Suprapubic skin (tissue), 4 donors: ENCODE measurements at places on chromosomes 4 and X. TPM values are rescaled to one million over a fixed set of nuclear protein-coding genes. Genes with fewer than 3 reads are reported as not detected.

GRCh38 chr4:48968814-48969213 is 17.3 kb upstream of the CWH43 start:
- no peak for DNase-seq
- H3K27ac ChIP-seq, result peak overlapping the region; percentile 58
- H3K4me1 ChIP-seq, result peaks cover 16% of the 10 kb centered on the region
- no peak overlapping the region for H3K4me3 ChIP-seq

DNA sequence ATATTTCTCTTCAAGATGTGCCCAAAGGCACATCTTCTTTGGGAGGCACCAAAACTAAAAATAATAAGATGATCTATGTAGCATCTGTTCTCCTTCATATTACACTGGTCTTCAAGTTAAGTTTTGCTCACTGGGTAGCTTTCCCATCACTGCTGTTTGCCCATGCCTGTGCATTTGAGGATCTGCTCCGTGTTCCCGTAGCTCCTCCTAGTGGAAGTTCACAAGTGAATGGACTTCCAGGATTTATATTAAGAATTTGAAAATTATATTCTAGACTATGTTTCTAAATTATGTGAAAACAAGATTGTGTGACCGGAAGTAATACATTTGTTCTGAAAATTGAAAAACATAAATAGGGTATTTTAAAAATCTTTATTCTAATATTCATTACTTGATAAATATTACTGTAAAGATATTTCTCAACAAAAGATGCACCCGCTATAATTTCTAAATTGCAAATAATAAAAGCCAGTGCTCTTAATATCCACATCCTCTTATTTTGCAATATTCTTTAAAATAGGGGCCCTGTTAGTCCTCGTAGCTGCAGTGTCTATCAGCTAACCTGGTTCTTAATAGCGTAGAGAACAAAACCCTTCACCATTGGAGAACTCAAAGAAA is 147.7 kb downstream of the RBM46 start:
- no peak for DNase-seq
- H3K4me1 ChIP-seq, result no peaks in the 10 kb centered on the region
- H3K4me3 ChIP-seq, result no peak overlapping the region
- no peaks in the 10 kb centered on the region for H3K36me3 ChIP-seq
- no peak overlapping the region for H3K27ac ChIP-seq
- H3K27me3 ChIP-seq, result no peaks in the 10 kb centered on the region

DNA sequence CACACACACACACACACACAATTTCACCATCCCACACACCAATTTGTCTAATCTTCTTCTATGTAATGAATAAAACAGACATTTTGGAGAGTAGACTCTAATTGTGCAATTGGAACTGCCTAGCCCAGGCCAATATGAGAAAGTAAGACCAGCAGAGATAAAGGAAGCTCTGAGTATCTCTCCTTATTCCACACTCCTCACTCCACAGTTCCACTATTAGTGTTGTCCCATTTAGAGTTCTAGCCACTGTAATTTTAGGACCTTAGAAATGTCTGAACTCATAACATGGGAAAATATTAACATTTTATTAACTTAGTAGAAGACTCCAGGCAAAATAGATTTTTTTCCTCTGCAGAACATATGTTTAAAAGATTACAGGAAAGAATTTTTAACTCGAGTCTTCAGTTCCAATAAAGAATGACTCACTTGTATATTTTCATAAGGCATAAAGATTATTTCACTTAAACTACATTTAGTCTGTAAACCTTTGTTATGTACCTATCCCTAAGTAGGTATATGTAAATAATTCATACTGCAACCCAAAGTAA is 297.6 kb upstream of the INTU start:
- DNase-seq, result no peak
- H3K4me1 ChIP-seq, result no peaks in the 10 kb centered on the region

DNA sequence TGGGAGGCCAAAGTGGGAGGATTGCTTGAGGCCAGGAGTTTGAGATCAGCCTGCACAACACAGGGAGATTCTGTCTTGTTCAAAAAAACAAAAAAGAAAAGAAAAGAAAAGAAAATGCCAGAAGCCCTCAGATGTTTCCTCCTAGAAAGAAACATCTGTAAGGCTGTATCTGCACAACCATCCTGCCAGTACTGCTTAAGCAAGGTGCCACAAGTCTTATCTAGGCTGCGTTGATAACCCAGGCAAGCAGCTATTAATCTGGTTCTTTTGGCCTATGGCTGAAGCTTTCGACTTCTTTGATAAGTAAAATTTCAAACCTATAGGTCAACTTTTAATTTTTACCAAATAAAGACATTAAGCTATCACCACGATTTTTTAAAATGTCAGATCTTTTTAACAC is 3.1 kb downstream of the COX18 start:
- H3K27me3 ChIP-seq, result no peaks in the 10 kb centered on the region
- H3K36me3 ChIP-seq, result peaks cover 21% of the 10 kb centered on the region
- no peak for DNase-seq
- H3K27ac ChIP-seq, result no peak overlapping the region

DNA sequence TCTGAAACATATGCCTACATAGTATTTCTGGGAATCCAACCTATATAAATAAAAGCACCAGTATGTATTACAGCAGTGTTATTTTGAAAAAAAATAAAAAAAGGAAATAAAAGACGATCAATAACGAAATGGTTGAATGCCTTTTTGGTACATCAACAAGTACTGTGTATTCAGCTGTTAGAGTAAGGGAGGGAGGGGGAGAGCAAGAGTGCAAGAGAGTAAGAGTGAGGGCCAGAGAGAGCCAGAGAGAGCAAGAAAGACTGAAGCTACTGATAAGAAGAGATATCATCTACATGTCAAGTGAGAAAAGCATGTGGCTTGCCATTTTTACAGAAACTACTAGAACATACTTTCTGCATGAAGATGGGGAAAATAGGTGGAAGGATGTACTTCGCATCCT is 1.8 kb downstream of the SPIN4 start:
- no peak overlapping the region for H3K27ac ChIP-seq
- no peak for DNase-seq
- H3K36me3 ChIP-seq, result no peaks in the 10 kb centered on the region
- peaks cover 4% of the 10 kb centered on the region for H3K4me1 ChIP-seq
- no peak overlapping the region for H3K4me3 ChIP-seq

DNA sequence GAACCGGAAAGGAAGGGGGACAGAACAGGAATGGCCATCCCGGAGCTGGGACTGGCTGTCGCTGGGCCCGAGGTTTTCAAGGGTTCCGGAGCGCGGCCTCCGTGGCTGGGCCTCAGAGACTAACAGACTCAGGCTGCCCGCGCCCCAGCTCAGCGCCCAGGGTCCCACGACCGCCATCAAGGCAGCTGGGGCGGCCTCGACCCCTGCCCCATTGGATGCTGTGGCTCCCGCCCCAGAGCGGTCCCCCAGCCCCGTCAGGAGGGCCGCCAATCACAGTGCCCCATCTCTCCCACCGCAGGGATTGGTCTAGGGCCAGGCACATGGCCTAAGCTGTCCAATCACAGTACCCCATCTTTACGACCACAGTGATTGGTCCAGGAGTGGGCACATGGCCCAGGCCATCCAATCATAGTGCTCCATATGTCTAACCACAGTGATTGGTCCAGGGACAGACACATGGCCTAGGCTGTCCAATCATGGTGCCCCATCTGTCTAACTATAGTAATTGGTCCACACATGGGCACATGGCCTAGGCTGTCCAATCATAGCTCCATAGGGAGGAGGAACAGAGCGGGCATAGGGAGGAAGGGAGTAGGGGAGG is 105.3 kb upstream of the NKX1-1 start:
- H3K27ac ChIP-seq, result no peak overlapping the region
- H3K4me1 ChIP-seq, result peaks cover 11% of the 10 kb centered on the region
- H3K36me3 ChIP-seq, result no peaks in the 10 kb centered on the region
- peaks cover 75% of the 10 kb centered on the region for H3K27me3 ChIP-seq
- no peak overlapping the region for H3K4me3 ChIP-seq

GRCh38 chr4:147590249-147590920 is 26.8 kb upstream of the TMEM184C start:
- H3K36me3 ChIP-seq, result no peaks in the 10 kb centered on the region
- H3K27me3 ChIP-seq, result no peaks in the 10 kb centered on the region
- no peaks in the 10 kb centered on the region for H3K4me1 ChIP-seq
- DNase-seq, result no peak

DNA sequence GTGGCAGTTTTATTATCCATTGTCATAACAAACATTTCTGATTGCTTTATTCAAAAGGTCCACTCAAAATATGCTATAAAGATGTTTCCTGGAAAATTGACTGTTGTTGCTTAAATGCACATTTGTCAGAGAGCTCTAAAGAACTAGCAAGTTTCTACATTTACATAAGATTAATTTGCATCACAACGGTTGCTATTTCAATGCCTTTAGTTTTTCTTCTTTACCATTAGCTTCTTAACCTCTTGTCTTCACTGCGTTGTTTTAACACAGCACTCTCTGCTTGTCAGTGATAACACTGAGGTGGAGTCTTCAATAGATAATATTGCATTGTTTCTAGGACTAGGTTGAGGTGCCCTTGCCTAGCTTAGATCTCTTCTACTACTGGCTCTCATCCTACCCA is 76.7 kb upstream of the GALNT7 start:
- no peaks in the 10 kb centered on the region for H3K4me1 ChIP-seq
- H3K27me3 ChIP-seq, result no peaks in the 10 kb centered on the region
- no peak overlapping the region for H3K27ac ChIP-seq
- DNase-seq, result no peak
- H3K4me3 ChIP-seq, result no peak overlapping the region
- no peaks in the 10 kb centered on the region for H3K36me3 ChIP-seq

DNA sequence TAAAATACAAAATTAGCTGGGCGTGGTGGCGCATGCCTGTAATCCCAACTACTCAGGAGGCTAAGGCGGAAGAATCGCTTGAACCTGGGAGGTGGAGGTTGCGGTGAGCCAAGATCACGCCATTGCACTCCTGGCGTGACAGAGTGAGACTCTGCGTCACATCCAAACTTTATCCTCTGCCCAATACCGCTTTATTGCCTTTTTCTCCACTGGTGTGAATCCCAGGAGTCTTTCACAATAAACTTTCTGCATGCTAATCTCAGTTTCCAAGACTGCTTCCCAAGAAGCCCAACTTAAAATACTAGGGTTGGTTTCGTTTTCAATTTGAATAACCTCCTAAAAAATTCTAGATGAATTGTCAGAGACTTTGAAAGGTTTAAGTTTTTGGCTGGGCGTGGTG is 27.2 kb upstream of the DHX15 start:
- H3K36me3 ChIP-seq, result no peaks in the 10 kb centered on the region
- no peaks in the 10 kb centered on the region for H3K27me3 ChIP-seq
- H3K4me3 ChIP-seq, result no peak overlapping the region
- DNase-seq, result no peak

PAGE1 gene
- not detected for total RNA-seq

TCEAL1 gene
- 49.3 TPM for total RNA-seq

PNMA6F gene
- not detected for total RNA-seq

FREM3 gene
- total RNA-seq, result not detected

SLC6A8 gene
- total RNA-seq, result 74.1 TPM

DNA sequence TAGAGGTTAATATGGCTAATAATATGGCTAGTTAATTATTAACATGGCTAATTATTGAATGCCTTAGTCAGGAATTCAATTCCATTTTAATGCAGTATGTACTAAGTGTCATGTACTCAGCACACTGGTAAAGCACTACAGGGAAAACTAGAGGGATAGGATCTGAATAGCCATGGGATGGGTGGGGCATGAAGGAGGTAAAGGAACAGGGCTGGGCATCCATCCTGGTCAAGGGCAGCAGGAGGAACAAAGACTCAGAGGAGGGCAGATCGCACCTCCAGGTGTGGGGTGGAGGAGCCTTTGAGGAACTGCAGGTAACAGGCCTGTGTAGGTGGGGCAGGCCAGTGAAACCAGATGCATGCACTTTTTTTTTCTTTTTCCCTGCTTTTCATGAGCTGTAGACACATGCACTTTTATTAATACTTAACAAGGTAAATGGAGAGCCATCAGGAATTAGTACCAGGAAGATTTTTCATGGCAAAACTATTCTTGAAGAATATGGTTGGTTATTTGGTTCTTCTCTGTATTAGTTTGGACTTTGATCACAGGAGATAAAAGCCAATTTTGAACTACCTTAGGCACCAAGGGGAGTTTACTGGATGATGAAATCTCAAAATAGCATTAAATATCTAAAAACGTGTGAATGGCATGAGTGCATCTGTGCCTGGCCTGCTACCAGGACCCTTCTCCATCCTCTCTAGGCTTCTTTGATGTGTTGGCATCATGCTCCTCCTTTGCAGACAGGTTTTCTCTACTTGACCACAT is 88.3 kb downstream of the CC2D2A start:
- no peak for DNase-seq
- no peak overlapping the region for H3K27ac ChIP-seq

GRCh38 chr4:158776106-158776505 is 7.3 kb downstream of the FNIP2 start:
- H3K27ac ChIP-seq, result no peak overlapping the region
- no peaks in the 10 kb centered on the region for H3K36me3 ChIP-seq
- no peak for DNase-seq
- H3K4me3 ChIP-seq, result no peak overlapping the region
- no peaks in the 10 kb centered on the region for H3K27me3 ChIP-seq

FABP2 gene
- not detected for total RNA-seq

DNA sequence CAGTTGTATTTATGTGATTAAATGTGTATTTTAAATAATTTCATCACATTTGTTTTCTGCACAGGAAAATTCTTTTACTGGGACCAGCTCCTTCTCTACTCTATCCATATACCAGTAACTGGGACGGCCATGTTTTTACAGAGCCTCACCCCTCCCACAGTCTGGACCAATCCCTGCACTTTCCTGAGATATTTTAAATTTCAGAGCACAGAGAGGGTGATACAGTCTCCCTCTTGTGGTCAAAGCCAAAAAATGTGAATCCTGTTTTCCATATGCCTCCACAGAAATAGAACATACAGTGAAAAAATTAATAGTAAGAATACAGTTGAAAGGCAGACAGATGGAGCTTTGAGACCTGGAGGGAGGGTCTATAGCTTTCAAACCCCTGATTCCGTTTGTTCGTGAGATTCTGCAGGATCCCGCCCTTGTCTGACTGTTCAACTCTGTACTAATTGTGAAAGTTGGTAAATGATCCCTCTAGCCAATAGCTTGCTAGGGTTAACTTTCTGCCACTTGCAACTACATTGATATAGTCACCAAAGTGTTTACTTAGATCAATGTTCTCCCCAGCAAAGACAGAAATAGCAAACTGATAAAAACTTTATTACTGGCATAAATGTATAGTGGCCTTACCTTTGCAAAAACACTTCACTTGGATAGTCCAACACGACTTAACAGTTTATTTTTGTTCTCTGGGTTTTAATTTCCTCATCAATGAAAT is 172.2 kb downstream of the PPARGC1A start:
- H3K4me1 ChIP-seq, result no peaks in the 10 kb centered on the region
- H3K27me3 ChIP-seq, result no peaks in the 10 kb centered on the region
- no peak overlapping the region for H3K27ac ChIP-seq
- DNase-seq, result no peak
- H3K4me3 ChIP-seq, result no peak overlapping the region
